ENCODE measurements at places on chromosomes 1 and 21. TPM values are rescaled to one million over a fixed set of nuclear protein-coding genes. Genes with fewer than 3 reads are reported as not detected.

GRCh38 chr1:199512037-199512710, 515.3 kb upstream of the NR5A2 start:
- DNase-seq = no peak
- no peak overlapping the region for H3K4me3 ChIP-seq
- no peaks in the 10 kb centered on the region for H3K36me3 ChIP-seq
- no peak overlapping the region for H3K27ac ChIP-seq

DNA sequence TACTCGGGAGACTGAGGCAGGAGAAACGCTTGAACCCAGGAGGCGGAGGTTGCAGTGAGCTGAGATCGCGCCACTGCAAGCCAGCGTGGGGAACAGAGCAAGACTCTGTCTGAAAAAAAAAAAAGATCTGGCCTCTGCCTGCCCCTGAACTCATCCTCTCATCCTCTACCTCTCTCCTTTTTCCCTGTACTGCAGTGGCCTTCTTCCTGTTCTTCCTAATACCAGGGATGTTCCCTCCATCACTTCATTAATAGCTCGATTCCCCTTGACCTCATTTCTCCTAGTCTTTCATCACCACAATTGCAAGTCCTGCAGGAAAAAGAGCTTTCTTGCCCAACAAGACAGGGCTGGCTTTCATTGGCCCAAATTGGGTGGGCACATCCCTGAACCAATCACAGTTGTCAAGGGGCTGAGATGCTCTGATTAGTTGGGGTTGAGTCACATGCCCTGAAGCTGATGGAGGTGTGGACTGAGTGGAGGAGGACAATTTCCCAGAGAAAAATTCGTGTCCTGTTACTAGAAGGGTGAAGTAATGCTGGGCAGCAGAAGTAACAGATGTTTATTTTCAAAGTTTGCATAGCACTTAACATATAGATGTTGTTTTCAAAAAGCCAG, 86.8 kb upstream of the PUM1 start:
- no peak overlapping the region for H3K4me3 ChIP-seq
- H3K27me3 ChIP-seq = no peaks in the 10 kb centered on the region
- no peak overlapping the region for H3K27ac ChIP-seq
- H3K36me3 ChIP-seq = no peaks in the 10 kb centered on the region

DNA sequence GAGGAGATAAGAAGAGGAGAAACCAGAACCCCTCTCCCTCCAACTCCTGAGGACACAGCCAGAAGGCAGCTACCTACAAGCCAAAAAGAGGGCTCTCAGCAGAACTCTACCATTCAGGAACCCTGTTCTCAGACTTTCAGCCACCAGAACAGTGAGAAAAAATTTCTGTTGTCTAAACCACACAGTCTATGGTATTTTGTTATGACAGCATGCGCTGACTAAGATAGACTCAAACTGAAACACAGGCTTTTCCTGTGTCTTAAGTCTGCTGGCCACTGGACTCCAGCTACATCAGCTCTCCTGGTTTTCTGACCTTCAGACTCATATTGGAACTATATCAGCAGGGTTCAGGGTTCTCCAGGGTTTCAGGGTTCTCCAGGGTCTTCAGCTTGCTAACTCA, 126.5 kb upstream of the TNFSF4 start:
- H3K4me3 ChIP-seq = no peak overlapping the region
- no peak for DNase-seq
- H3K36me3 ChIP-seq = no peaks in the 10 kb centered on the region
- no peaks in the 10 kb centered on the region for H3K4me1 ChIP-seq
- no peaks in the 10 kb centered on the region for H3K27me3 ChIP-seq
- H3K27ac ChIP-seq = no peak overlapping the region

GRCh38 chr1:60503266-60503925, 429.8 kb upstream of the C1orf87 start:
- no peaks in the 10 kb centered on the region for H3K36me3 ChIP-seq
- DNase-seq = no peak
- H3K27me3 ChIP-seq = no peaks in the 10 kb centered on the region
- no peak overlapping the region for H3K4me3 ChIP-seq
- no peak overlapping the region for H3K27ac ChIP-seq

GRCh38 chr1:214590696-214591095, 12.3 kb upstream of the CENPF start:
- no peak overlapping the region for H3K27ac ChIP-seq
- no peaks in the 10 kb centered on the region for H3K4me1 ChIP-seq
- H3K27me3 ChIP-seq = no peaks in the 10 kb centered on the region
- no peak overlapping the region for H3K4me3 ChIP-seq

GRCh38 chr1:9200441-9200840, 34.1 kb upstream of the H6PD start:
- no peak for DNase-seq
- no peak overlapping the region for H3K4me3 ChIP-seq
- H3K4me1 ChIP-seq = peaks cover 40% of the 10 kb centered on the region
- H3K36me3 ChIP-seq = no peaks in the 10 kb centered on the region
- no peaks in the 10 kb centered on the region for H3K27me3 ChIP-seq
- H3K27ac ChIP-seq = no peak overlapping the region

GRCh38 chr1:228903434-228904071, 168.3 kb downstream of the RHOU start:
- no peak for DNase-seq
- no peak overlapping the region for H3K4me3 ChIP-seq
- peaks cover 12% of the 10 kb centered on the region for H3K4me1 ChIP-seq
- no peaks in the 10 kb centered on the region for H3K27me3 ChIP-seq
- H3K36me3 ChIP-seq = no peaks in the 10 kb centered on the region

DNA sequence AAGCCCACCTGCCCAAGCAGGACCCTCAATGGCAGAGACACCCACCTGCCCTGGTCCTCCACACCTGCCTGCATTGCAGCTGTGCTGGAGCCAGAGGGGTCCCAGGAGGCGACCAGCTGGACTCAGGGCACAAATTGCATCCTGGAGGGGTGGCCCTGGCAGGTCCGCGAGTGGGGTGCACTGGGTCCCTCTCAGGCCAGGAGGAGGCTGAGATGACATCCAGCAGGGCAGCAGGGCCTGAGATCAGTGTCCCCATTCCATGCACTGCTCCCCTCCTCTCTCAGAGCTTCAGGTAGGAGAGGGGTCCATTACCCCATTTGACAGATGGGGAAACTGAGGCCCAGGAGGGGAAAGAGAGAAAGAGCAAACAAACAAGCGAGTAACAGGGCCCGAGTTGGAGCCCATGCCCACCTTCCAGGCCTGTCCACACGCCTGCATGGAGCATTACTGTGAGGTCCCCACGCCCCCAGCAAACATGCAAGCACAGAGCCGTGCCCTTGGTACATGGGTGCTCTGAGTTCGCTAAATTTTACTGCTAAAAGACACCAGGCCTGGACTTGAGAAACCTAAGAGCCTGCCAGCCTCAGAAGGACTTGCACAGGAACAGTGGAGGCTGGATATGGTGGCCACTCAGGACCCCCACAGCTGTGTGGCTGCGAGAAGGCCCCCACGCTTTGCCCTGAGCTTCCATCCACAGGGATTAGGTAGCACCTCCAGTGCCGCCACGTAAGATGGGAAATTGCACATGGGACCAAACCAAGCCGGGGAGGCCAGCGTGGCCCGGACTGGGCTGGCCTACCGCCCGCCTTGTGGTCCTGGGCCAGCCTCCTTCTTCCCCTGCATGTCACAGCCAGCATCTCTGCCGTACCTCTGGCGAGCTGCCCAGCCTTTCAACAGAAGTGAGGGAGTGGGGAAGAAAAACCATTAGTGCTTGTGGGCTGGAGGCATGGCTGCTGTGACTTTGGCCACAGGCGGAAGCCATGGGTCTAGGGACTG, 7.4 kb downstream of the WNT3A start:
- H3K4me1 ChIP-seq = no peaks in the 10 kb centered on the region
- no peaks in the 10 kb centered on the region for H3K36me3 ChIP-seq
- no peak overlapping the region for H3K27ac ChIP-seq
- no peaks in the 10 kb centered on the region for H3K27me3 ChIP-seq
- DNase-seq = peak; percentile 18

DNA sequence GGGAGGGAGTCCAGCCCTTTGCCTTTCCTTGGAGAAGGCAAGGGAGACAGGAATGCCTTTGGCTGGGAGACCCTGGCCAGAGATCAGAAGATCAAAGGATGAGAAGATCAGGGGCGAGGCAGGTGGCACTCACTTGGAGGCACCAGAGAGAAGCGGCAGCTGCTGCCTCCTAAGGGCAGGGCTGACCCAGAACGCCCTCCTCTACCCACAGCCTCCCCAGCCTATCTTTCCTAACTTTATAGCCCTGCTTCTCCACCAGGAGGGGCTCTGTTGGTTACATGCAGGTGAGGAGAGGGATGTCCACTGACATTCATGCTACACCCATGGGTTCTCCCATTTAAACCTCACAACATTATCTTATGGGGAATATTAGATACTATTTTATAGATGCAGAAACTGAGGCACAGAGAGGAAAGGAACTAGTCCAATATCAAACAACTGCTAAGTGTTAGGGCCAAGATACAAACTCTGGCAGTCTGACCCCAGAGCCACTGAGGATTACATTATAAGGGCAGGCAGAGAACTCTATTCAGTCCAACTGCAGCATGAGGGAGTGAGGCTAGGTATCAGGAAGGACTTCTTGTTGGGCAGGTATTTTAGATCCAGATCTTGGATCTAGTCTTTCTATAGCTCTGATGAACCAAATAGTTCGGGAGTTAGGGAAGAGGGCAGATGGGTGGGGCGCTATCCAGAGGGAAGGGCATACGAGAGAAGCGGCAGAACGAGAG, 19.9 kb downstream of the LGR6 start:
- no peak overlapping the region for H3K4me3 ChIP-seq
- H3K36me3 ChIP-seq = no peaks in the 10 kb centered on the region
- DNase-seq = no peak
- H3K27ac ChIP-seq = no peak overlapping the region
- H3K27me3 ChIP-seq = no peaks in the 10 kb centered on the region

DNA sequence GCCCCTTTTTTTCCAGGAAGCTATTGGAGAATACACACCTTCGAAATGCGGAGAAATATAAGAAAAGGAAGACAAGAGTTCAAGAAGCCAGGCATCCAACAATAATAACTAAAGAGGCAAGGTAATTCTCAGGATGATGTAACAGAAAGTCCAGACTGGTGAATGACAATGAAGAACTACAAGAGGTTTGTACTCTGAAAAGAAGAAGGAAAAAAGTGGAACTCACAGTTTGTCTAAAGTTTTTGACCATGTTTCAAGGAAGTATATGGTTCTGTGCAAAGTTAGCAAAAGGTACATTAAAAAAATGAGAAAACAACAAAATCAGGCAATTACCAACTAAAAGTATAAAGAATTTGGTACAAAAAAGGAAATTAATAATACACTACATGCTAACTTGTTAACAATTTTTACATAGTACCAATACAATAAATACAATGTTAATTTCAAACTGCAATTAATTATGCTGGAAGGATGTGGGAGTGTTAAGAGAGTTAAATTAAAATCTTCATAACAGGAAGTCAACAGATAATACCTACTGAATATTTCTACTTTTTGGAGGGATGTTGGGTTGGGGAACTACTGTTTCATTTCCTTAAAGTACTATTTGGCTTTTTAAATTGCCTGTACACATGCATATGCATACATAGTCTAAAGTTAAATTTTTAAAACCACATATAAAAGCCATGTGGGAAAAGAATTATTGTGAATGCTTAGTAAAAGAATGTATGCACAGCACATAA, 12.9 kb upstream of the CD55 start:
- DNase-seq = no peak
- no peaks in the 10 kb centered on the region for H3K36me3 ChIP-seq
- no peaks in the 10 kb centered on the region for H3K27me3 ChIP-seq
- H3K27ac ChIP-seq = no peak overlapping the region
- H3K4me1 ChIP-seq = peaks cover 10% of the 10 kb centered on the region

- no peaks in the 10 kb centered on the region for H3K27me3 ChIP-seq
- no peak overlapping the region for H3K27ac ChIP-seq
- peaks cover 31% of the 10 kb centered on the region for H3K4me1 ChIP-seq
- H3K4me3 ChIP-seq = no peak overlapping the region
Measured at GRCh38 chr1:58882322-58882948, 98.6 kb upstream of the JUN start.

DNA sequence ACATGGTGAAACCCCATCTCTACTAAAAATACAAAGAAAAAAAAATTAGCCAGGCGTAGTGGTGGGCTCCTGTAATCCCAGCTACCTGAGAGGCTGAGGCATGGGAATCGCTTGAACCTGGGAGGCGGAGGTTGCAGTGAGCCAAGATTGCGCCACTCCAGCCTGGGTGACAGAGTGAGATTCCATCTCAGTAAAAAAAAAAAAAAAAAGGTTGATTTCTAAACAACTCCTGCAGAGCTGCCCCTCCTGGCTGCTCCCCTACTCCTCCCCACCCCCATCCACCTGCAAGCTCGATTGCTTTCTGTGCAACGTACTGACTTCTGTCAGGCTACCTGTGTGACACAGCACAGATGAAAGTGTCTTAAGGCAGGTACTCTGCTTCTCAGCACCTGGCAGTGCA, 13.3 kb downstream of the ETV3L start:
- no peak overlapping the region for H3K4me3 ChIP-seq
- H3K36me3 ChIP-seq = no peaks in the 10 kb centered on the region
- no peaks in the 10 kb centered on the region for H3K27me3 ChIP-seq
- H3K4me1 ChIP-seq = no peaks in the 10 kb centered on the region

DNA sequence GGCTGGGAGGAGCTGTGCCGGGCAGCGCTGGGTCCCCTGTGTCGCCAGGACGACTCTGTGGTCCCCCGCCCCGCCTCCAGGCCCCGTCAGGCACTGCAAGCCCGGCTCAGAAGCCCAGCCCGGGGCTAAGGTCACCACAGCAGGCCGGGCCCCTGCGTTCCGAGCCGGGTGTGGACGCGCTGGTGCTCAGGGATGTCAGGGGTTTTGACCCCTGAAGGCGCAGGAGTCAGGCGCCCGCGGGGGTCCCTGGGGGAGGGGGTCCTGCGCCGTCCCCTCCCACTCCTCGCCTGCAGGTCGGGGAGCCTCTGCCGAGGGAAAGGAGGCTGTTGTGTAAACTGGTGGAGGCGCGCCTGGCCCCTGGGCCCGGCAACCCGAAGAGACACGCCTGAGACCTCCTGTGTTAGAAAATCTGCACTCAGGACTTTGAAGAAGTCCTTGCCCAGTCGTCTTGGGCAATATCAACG, 23.7 kb upstream of the TMEM54 start:
- H3K36me3 ChIP-seq = no peaks in the 10 kb centered on the region
- DNase-seq = no peak
- H3K4me3 ChIP-seq = peak overlapping the region; percentile 3
- no peaks in the 10 kb centered on the region for H3K27me3 ChIP-seq
- no peak overlapping the region for H3K27ac ChIP-seq

Gene C1orf226
- 7.5 TPM for total RNA-seq

Gene ELAPOR1
- 47.8 TPM for total RNA-seq

Gene MATN1
- total RNA-seq = 0.62 TPM

Gene S100A14
- not detected for total RNA-seq

Gene SCCPDH
- 103 TPM for total RNA-seq

Gene COL8A2
- total RNA-seq = 1.3 TPM

Gene MYCL
- 4.6 TPM for total RNA-seq

Gene RUNX1
- total RNA-seq = 28.7 TPM

Gene HHIPL2
- 5.9 TPM for total RNA-seq

Data from testis (tissue), 5 donors.